ENCODE measurements at places on chromosomes 5 and 9.

GRCh38 chr5:65704621-65705239, 17.2 kb downstream of the SGTB start:
- DNase-seq = no peak

DNA sequence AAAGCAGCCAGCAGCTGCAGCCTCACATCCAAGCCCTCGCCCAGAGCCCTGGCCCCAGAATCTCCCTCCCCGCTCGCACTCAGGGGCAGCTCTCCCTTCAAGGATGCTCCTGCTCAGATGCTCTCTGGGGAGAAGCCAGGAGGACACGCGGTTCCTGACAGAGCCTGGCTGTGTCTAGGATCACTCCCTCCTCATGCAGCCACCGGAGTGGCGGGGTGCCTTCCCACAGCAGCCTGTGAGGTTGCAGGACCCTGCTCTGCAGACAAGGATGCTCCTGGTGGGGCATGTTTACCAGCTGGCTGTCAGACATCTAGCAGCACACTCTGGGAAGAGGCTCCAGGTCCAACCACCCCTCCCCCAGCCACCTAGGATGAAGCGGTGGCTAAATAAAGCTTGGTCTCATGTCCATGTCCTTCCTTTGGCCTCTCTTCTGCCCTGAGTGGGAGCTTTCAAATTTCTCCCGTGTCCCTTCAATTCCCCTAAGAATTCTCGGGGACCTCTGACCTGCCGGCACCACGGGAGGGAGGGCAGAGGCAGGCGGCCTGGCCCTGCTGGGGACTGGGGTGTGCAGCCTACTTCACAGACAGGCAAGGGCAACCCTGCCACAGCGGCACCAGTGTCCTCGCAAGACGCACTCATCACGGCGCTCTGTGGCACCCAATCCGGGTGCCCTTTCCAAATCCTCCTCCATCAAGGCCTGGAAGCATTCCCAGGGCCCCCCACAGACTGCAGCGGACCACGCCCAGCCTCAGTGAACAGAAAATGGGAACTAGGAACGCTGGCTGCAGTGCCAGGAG, 88.3 kb upstream of the SARDH start:
- no peak for DNase-seq

DNA sequence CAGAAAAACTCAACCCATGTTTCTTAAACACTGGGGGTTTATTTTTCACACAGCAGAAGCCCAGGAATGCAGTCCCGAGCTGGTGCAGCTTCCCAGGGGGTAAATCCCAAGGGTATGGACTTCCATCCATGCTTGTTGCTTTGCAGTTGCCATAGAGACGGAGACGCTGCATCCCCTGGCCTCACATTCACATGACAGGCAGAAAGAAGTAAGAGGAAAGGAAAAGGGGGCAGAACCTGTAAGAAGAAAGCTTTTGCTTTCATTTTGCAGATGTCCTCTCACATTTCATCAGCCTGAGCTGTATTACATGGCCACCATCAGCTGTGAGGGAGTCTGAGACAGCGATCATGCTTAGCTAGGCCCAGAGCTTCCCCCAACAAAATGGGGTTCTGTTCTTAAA, 321.0 kb downstream of the AGTPBP1 start:
- no peak for DNase-seq

DNA sequence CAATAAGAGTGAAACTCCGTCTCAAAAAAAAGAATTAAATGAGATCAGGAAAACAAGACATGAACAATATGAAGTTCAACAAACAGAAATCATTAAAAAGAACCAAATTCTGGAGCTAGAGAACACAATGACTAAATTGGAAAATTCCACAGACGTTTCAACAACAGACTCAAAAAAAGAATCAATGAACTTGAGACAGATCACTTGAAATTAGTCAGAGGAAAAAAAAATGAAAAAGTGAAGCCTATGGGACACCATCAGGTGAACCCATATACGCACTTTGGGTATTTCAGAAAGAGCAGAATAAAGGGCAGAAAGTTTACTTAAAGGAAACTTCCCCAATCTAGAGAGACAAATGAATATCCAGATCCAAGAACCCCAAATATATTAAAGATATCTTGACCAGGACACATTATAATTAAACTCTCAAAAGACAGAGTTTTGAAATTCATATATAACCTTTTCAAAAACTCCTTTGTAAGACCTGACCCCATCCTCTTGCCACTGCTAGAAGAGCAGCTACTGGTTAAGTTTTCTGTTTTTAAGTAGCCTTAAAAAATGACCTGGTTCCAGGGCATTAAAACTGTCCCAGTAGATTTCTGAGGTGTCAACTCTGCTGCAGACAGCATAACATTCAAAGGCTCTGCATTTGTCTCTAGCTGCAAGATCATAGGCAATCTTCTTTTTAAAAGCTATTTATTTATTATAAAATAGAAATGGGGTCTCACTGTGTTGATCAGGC, 7.7 kb upstream of the MATR3 start:
- no peak for DNase-seq

DNA sequence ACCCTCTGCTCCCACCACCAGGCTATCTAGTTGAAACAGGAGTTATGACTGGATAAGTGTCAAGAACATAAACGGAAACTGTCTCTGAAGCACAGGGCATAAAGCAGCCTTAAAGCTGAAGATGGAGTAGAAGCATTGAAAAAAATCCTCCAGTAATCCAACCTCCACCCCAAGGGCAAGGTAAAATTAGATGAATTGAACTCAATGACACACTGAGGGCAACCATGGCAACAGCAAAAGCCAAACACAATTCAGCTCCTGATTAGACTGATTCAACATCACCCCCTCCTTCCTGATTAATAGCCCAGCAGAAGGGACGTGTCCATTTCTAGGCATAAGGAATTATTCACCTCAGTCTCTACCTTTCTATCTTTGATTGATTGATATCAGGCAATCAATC, 183.2 kb upstream of the MAP3K1 start:
- no peak for DNase-seq

DNA sequence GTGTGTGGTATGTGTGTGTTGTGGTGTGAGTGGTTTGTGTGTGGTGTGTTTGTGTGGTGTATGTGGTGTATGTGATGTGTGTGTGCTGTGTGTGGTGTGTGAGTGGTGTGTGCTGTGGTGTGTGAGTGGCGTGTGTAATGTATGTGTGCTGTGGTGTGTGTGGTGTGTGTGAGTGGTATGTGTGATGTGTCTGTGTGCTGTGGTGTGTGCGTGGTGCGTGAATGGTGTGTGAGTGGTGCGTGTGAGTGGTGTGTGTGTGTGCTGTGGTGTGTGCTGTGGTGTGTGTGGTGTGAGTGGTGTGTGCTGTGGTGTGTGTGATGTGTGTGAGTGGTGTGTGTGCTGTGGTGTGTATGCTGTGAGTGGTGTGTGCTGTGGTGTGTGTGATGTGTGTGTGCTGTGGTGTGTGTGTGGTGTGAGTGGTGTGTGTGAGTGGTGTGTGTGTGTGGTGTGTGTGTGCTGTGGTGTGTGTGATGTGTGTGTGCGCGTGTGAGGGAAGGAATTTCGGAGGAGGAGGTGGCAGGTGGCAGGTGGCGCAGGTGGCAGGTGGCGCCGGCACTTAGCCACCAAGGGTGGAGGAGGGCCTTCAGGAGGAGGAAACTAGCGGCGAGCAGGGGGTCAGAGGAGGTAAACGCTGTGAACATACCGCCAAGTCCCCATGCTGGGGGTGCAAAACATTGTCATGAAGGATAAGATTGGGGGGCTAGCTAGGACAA, 191.8 kb downstream of the MELK start:
- no peak for DNase-seq

GRCh38 chr5:56080375-56081052, 85.8 kb upstream of the IL6ST start:
- DNase-seq = no peak

DNA sequence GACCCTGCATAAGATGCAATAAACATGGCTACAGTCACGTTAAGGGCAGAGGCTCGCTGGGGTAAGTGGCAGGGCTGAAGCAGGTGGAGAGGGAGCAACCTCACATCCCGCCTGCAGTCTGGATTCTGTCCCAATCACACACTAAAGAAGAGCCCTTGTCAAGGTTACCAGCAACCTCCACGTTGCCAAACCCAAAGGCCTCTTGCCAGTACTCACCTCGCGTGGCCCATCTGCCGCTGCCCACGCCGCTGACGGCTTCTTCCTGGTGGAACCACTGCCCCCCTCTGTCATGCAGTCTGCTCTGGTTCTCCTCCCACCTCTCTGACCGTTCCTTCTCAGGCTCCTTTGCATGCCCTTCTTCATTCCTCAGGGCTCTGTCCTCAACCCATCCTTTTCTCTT, 8.8 kb downstream of the AQP7 start:
- DNase-seq = no peak

- no peak for DNase-seq
Measured at GRCh38 chr9:94081435-94081834, 2.8 kb upstream of the PTPDC1 start.

Data from GM19239 (cell line).